GM18507 (cell line): ENCODE measurements at places on chromosomes 1 and 21.
A peak's percentile ranks its signal among the peaks of the same experiment; 100 is the strongest.

DNA sequence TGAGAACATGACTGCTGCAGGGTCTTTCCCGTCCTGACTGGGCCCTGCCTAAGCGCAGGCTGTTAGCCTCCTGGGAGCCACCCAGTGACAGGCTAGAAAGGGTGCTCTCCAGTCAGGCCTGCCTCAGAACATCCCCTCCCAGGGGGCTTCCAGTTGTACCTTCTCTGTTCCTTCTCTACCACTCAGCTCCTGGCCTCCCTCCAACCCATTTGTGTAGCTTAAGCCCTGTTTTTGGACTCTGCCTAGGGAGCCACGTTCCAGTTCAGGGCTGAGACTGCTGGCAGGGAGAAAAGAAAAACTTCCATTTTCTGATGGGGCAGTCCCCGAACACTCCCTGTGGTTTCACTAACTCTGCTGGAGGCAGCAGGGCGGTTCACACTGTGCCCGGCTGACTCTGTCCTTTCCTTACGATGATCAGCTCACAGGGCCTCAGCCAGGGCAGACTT is 15.3 kb upstream of the POU3F1 start:
- DNase-seq = peak; percentile 51

- no peak for DNase-seq
Measured at GRCh38 chr1:51558375-51558924, 39.4 kb upstream of the EPS15 start.

GRCh38 chr1:63843884-63844283 is 70.1 kb downstream of the ROR1 start:
- DNase-seq = no peak

DNA sequence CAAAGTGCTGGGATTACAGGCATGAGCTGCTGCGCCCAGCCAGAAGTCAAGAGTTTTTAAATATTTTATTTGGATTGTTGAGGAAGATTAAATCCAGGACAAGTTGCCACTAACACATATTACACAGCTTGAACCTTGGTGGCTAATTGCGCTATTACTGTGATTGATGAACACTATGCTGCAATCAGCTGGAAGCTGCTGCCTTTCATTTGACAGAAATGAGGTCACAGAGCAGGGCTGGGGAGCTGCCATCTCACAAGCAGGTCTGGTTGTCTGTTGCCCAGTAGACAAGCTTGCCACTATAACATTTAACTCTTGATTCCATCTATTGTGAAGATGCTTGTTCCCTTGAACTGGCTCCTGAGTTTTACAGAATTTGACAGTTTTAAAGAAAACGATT is 37.4 kb upstream of the NRDC start:
- DNase-seq = no peak

- DNase-seq = no peak
Measured at GRCh38 chr1:48988633-48989197, 212.0 kb upstream of the BEND5 start.

- DNase-seq = no peak
Measured at GRCh38 chr1:45772971-45773370, 22.5 kb upstream of the IPP start.

- DNase-seq = no peak
Measured at GRCh38 chr1:201050515-201051277, 27.2 kb upstream of the KIF21B start.

DNA sequence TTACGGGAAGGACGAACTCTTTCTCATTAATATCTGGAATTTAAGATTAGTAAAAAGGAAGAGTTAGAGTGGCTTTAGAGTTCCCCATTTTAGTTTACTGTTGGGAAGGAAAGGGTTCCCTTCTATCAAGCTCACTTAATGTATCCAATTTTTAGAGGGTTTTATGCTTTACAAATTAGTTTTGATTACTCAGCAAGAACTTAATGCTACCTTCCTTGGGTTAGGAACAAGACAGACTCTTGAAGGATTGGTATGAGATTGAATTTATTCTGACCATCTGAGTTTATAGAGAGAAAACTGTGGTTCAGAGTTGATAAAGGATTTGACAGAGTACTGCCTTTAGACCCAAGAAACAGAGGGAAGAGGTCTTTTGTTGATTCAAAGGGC is 29.5 kb upstream of the RGS4 start:
- DNase-seq = no peak

DNA sequence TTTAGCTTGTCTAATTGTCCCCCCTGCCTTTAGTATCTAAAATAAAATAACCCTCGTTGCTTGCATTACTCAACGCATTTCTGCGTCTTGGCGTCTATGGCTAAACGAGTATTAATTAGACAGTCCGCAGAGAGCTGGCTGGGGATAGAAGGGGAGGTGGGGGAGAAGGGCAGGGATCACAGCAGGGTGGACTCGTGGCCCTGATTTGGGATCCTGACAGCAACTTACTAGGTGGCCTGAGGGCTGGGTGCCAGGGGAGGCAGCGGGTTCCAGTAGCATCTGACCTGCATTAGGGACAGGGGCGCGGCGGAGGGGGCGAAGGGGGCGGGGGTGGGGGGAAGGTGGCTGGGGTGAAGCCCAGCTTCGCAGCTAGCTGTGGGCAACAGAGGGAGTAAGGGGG is 1.1 kb upstream of the BACE2 start:
- no peak for DNase-seq

DNA sequence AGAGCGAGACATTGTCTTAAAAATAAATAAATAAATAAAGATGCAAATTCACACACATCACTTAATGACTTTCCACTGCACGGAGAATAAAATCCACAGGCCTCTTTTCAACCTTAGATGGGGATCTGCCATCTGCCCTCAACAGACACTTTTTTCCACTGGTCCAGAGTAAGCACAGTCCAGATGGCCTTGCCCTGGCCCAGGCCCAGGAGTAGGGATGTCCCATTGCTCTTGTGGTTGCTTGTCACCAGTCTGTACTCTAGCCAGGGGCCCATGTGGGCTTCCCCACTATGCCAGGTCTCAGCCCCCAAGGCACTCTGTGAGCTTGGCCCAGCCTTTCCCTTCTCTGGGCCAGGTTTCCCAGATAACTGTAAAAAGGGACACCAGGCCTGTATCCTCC is 17.4 kb downstream of the PLOD1 start:
- no peak for DNase-seq

DNA sequence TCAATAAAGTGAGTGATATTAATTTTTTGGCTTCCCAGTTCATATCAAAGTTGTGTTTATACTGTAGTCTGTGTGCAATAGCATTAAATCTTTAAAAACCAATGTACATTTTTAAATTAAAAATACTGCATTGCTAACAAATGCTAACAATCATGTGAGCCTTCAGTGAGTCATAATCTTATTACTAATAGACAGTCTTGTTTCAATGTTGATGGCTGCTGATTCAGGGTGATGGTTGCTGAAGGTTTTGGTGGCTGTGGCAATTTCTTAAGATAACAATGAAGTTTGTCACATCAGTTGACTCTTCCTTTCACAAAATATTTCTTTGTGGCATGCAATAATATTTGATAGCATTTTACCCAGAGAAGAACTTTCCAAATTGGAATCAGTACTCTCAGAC is 109.0 kb downstream of the ZMYM4 start:
- DNase-seq = no peak

- no peak for DNase-seq
Measured at GRCh38 chr1:220826729-220827128, 40.0 kb downstream of the MTARC1 start.

GRCh38 chr1:190904091-190904695 is 426.5 kb upstream of the BRINP3 start:
- no peak for DNase-seq
